Activated B cell treated with CpG ODN at 0.5 μM for 24 hours (primary cell): ENCODE measurements at places on chromosomes 3 and 15.

DNA sequence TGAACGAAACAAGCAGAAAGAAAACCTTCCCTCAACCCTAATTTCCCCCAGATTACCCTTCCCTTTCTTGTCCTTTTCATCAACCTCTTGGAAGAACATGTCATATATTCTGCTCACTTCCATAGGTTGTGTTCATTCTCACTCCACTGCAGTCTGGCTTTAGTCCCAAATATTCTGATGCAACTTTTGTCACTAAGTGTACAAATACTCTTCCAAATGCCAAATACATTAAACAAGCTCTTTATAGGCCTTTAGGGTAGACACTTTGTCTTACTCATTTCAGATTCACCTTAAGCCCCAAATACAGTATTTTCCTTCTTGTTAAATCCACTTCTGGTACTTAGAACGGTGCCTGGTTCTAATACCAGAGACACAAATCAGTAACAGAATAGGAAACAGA is 406.5 kb upstream of the CDIN1 start:
- no peak for DNase-seq
- no peak overlapping the region for H3K27ac ChIP-seq
- no peak overlapping the region for H3K4me3 ChIP-seq
- no peaks in the 10 kb centered on the region for H3K27me3 ChIP-seq

DNA sequence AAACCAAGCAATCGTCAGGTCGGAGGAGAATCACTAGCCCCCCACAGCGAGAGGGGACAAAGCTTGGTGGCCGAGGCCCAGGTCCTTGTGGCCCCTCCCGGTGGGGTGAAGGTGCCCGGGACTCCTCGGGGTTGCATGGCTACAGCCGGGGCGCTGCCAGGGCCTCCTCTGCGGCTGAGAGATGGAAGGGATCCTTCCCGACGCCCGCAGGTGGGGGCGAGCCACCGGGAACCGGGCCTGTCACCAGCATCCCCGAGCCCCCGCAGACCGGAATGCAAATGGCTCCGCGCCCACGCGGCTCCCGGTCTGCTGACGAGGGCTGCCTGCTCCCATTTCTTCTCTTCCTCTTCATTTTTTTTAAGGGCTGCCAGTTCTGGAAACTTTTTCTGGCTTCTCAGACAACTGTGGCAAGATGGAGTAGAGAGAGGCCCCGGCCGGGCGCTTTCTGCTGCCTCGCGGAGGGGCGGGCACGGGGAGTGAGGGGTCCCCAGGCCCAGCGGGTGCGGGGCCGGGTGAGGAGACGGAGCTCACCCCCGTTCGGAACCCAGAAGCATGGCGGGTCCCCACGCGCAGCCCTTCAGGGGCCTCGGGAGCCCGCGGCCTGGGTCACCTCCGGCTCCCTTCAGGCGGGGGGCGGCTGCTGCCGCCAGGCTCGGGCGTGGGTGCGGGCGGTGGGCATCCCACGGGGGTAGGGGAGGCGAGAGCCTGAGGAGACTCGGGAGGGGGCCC is 27.5 kb downstream of the MELTF start:
- peak overlapping the region; percentile 73 for H3K4me3 ChIP-seq
- no peak for DNase-seq
- peaks cover 7% of the 10 kb centered on the region for H3K27me3 ChIP-seq
- H3K27ac ChIP-seq: peak overlapping the region; percentile 66
- H3K4me1 ChIP-seq: peaks cover 11% of the 10 kb centered on the region

DNA sequence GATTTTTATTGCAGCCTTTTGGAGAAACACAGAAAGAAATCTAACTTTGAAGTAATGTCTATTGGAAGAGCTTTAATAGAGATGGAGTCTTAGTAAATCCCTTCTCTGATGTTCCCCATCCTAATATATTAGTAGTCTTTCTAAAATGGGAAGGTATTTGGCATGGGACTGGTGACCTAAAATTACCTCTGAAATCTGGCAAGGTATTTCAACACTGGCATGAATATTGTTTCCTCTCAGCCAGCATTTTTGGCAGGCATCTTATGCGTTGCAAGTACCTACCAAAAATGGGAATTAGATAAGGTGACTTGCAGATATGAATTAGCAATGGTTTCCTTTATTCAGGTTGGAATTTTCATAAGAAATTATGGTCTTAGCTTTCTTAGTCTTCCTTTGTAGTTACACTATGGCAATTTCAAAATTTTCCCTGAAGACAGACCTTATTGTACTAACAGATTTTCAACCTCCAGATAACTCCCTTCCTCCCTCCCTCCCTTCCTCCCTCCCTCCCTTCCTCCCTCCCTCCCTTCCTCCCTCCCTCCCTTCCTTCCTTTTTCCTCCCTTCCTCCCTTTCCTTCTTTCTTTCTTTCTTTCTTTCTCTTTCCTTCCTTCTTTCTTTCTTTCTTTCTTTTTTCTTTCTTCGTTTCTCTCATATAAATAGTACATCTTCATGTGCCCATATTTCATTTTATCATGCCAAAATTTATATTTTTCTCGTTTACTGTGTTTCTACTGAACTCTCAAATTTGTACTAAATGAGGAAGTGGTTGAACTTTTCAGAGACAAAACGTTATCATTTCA is 168.2 kb upstream of the KCNMB2 start:
- H3K27ac ChIP-seq: no peak overlapping the region
- no peaks in the 10 kb centered on the region for H3K36me3 ChIP-seq
- H3K27me3 ChIP-seq: no peaks in the 10 kb centered on the region
- no peak for DNase-seq
- H3K4me3 ChIP-seq: no peak overlapping the region

DNA sequence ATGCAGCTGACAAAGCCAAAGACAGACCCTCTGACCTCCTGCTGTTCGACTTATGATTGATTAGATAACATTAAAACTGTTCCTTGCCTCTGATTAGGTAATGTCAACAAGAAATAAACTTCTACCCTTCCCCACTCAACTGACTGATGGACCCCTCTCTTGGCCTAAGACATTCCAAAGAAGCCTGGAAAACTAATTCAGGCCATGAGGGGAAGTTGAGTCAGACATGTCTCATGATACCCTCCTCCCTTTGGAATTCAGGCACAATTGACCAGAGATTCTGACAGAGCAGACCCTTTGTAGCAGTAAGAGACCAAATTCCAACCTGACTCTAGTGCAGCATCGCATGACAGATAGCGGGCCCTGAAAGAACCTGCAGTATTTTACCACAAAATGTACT is 354.5 kb downstream of the OCA2 start:
- H3K4me1 ChIP-seq: no peaks in the 10 kb centered on the region
- DNase-seq: no peak
- no peak overlapping the region for H3K27ac ChIP-seq
- no peaks in the 10 kb centered on the region for H3K36me3 ChIP-seq
- no peaks in the 10 kb centered on the region for H3K27me3 ChIP-seq

DNA sequence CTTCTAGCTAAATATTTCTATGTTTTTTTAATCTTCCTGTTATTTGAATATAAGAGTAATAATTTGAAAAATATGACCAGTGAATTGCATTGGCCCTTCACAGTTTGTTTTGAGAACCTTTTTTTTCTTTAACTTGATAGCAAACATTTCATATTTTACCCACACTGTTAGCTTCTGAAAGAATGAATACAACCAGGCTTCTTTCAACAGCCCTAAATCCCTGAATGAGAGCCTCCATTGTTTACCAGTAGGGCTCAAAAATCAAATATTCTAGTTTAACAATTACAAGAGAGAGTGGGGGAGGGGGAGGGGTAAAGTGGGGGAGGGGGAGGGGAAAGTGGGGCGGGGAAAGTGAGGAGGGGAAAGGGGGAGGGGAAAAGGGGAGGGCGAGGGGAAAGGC is 14.5 kb upstream of the TOP2B start:
- no peaks in the 10 kb centered on the region for H3K36me3 ChIP-seq
- no peak for DNase-seq
- no peak overlapping the region for H3K4me3 ChIP-seq
- H3K4me1 ChIP-seq: no peaks in the 10 kb centered on the region
- no peak overlapping the region for H3K27ac ChIP-seq

GRCh38 chr3:69650066-69650419 is 89.2 kb upstream of the MITF start:
- H3K4me1 ChIP-seq: no peaks in the 10 kb centered on the region
- no peak overlapping the region for H3K27ac ChIP-seq
- no peak for DNase-seq
- H3K36me3 ChIP-seq: no peaks in the 10 kb centered on the region
- no peak overlapping the region for H3K4me3 ChIP-seq
